MG63 (cell line): ENCODE measurements at places on chromosomes 3 and 15. TPM values are rescaled to one million over a fixed set of nuclear protein-coding genes. Genes with fewer than 3 reads are reported as not detected.

Gene MYZAP
- 0.69 TPM in 1 of 2 replicates, not detected in the other for total RNA-seq

GRCh38 chr3:124163689-124164088 lies 171.8 kb upstream of the ROPN1 start:
- no peak for DNase-seq

Gene OCA2
- total RNA-seq, result not detected in 2 replicates

DNA sequence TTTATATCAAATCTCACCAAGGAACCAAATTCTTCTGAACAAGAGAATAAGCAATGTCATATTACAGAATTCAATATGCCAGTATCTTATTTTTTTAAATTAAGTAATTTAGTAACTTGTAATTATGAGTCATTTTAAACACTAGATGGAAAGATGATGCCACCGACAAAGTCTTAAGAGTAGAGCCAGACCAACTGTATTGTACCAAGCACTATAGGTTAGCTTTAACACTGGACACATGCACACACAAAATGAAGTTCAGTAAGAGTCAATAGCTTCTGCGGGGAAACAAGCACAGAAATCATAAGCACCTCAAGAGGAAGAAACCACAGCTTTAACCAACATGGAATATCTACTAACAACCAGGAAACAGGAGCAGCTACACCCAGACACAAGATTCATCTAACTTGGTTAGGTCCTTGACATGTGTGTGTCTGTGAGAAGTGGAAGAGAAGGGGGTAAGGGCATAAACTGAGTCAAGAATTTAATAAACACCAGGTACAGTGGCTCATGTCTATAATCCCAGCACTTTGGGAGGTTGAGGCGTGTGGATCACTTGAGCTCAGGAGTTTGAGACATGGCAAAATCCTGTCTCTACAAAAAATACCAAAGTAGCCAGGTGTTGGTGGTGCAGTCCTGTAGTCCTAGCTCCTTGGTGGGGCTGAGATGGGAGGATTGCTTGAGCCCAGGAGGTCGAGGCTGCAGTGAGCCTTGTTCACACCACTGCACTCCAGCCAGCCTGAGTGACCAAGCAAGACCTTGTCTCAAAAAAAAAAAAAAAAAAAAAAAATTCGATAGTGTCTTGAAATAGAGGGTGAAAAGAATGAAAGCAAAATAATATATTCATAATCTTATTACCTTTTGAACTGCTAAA lies 28.9 kb downstream of the DENND4A start:
- no peak for DNase-seq

GRCh38 chr15:56837273-56837672 lies 81.2 kb upstream of the TCF12 start:
- no peak for DNase-seq

Gene RASGRP1
- not detected in 2 replicates for total RNA-seq
